Right atrium auricular region (tissue), 2 donors: ENCODE measurements at places on chromosomes 1 and 21. TPM values are rescaled to one million over a fixed set of nuclear protein-coding genes. Genes with fewer than 3 reads are reported as not detected.

GRCh38 chr1:156812293-156812990 is 4.2 kb downstream of the SH2D2A start:
- DNase-seq, result no peak

GRCh38 chr1:155977690-155978324 is 540 bp downstream of the ARHGEF2 start:
- no peak for DNase-seq

- DNase-seq, result no peak
Observed at GRCh38 chr1:22691031-22691753, 19.4 kb upstream of the EPHB2 start.

DNA sequence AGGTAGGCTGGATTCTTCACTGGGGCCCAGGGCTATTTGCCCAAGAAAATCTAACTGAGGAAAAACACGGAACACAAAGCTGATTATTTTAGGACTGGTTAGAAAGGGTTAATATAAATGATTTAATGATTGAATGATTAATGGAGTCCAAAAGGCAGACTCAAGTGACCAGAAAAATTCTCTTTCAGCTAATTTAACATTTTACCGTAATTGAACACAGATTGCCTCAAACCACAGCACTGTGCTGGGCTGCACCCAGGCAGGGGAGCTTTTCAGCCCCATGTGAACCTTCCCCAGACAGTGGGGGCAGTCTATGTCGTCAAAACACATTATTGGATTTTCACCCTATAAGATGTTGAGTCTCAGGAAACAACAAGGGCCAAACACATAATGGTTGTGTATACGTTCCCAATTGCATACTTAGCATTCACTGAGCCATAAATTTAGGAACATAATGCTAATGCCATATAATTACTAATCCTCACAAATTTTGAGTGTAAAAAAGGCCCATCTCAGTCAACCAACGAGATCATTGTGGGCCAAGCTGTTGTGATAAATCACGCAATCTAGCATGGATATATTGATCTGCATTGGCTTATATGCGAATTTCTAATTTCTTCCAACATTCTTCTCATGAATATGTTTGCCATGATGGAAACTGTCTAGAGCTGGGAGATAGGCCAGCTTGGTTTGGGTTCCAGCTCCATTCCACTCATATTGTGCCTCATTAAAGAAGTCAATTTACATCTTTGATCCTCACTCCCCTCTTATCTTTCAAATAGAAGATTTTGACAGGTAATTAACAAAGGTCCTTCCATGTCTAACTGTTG is 27.7 kb downstream of the DSCAM start:
- no peak for DNase-seq

- no peak for DNase-seq
Observed at GRCh38 chr1:61110554-61110953, 28.2 kb downstream of the NFIA start.

- no peak for DNase-seq
Observed at GRCh38 chr21:31022306-31022705, 16.0 kb downstream of the KRTAP19-8 start.

DNA sequence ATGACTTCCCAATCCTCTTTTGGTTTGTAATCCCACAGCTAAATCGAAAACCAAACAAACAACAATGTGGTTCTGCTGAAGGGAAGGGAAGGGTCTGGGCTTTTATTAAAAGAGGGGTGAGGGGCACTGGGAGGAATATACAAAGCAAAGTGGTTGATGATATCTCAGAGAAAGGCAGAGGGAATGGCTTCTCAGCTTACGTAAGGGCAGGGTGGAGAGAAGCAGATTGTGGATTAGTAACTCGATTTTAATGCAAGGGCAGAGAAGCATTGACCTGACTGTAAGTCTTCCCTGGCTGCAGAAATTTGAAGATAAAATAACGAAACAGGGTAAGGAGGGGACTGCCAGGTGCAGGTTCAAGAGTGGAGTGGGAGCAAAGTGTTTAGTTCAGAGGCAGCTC is 438.2 kb upstream of the LRRC7 start:
- DNase-seq, result no peak

Gene LCE2B
- total RNA-seq, result not detected

Gene GBP1
- 5.7 TPM for total RNA-seq

DNA sequence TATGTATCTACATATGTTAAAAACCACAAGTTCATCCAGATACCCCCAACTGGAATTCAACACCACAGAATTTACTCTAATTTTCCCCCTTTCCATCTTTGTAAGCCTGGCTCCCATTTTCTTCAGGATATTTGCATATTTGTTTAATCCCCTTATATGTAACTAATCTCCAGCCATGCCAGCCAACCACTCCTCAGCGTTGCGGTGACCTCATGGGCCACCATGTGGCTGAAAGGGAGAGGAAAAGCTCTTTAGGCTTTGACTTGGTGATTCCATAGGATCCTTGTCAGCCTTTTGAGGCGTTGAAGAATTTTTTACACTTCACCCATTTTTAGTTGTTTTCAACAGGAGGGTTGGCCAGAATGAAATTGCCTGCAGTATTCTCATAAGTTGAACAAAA is 10.0 kb downstream of the CLDN19 start:
- DNase-seq, result no peak

- no peak for DNase-seq
Observed at GRCh38 chr21:45655124-45655523, 11.6 kb downstream of the PCBP3 start.

Gene DNASE2B
- total RNA-seq, result not detected

GRCh38 chr21:35940074-35940927 is 120.0 kb downstream of the SETD4 start:
- DNase-seq, result peak; percentile 61

DNA sequence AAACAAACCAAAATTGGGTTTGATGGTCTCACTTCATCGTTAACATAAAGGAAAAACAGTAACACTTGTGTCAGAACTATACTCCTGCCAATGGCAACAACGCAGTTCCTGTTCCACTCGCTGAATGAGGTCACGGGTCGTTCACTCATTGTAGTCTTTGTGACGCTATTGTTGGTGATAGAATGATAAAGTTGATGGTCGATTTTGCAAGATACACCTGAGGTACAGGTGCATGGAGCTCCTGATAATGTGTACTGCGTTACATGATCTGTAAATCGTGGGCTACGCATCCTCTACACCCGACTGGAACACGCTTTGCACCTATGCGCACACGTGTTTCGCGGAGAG is 391 bp upstream of the CENPS start:
- DNase-seq, result no peak

GRCh38 chr1:236692742-236693141 is 6.4 kb downstream of the ACTN2 start:
- no peak for DNase-seq

DNA sequence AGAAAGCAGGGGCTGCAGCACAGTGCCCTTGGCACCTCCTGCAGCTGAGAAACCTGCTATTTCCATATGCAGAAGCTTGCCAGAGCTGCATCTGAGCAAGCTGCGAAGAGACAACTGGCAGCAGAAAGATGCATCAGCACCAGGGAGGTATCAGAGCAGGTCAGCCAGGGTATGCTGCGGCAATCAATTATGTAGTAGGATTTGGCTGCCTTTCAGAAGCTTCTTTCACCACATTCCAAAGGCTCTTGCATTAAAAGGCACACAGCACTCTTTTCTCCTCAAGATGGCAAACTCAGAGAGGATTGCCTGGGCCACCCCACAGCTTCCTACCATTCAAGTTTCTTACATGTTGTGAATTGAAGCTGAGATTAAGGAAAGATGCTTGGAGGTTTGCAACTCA is 47.6 kb upstream of the RAP1A start:
- DNase-seq, result no peak

DNA sequence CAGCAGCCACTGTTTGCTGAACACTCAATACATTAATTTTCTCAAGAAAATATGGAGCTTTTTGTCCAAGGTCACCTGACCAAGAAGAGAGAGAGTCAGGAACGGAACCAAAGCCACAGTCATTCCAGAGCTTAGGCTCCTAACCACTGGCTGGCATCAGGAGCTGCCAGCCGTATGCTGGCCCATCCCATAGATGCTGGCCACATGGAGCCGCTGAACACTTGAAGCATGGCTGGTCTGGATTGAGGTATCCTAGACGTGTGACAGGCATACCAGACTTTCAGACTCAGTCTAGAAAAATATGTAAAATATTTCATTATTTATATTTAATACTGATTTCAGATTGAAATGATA is 458.7 kb downstream of the MATN1 start:
- DNase-seq, result no peak

Gene SELP
- total RNA-seq, result 13.7 TPM

- DNase-seq, result no peak
Observed at GRCh38 chr21:43803558-43804300, 14.4 kb downstream of the RRP1 start.

GRCh38 chr1:175150596-175151319 is 41.8 kb downstream of the KIAA0040 start:
- no peak for DNase-seq

DNA sequence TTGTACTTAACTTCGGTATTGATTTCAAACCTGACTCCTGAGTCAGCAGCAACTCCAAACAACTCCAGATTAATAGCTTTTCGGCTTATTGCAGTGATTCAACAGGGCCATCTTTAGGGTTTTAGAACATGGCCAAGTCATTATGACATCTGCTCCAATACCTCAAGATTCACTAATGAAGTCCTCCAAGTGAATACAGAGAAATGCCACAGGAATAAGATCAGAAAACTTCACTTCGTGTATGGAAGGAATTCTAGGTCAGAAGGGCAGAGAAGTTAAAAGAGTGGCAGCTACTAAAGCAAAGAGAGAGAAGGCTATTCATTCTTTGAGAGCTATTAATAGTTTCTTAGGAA is 7.6 kb upstream of the C1orf116 start:
- DNase-seq, result no peak

Gene SLC9C2
- total RNA-seq, result 0.24 TPM

Gene ARHGEF16
- 1.5 TPM for total RNA-seq

GRCh38 chr1:25683177-25683576 is 66.6 kb downstream of the MAN1C1 start:
- DNase-seq, result no peak

DNA sequence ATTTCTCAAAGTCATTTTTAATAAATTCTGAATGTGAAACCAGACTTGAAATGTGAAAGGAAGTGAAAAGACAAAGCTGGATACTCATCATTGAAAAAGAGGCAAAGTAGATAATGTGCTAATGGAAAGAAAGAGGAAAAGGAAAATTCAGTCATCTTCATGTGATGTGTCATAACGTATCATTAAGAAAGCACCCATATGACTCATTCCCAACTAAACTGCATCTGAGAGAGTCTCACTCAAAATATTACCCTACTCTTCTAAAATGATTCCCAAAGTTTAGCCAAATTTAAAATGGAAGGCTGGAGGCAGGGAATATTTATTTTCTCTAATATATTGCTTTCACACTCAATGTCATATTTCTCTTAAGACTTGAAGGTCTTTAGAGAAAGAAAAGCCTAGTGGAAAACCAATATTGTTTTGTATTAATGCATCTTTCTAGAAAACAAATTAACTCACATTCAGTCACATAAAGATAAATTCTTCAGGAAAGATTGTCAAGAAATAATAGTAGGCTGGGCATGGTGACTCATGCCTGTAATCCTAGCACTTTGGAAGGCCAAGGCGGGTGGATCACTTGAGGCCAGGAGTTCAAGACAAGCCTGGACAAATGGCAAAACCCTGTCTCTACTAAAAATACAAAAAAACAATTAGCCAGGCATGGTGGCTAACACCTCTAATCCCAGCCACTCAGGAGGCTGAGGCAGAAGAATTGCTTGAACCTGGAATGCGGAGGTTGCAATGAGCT is 129.9 kb downstream of the SLC30A10 start:
- DNase-seq, result no peak

Gene IVL
- total RNA-seq, result not detected

DNA sequence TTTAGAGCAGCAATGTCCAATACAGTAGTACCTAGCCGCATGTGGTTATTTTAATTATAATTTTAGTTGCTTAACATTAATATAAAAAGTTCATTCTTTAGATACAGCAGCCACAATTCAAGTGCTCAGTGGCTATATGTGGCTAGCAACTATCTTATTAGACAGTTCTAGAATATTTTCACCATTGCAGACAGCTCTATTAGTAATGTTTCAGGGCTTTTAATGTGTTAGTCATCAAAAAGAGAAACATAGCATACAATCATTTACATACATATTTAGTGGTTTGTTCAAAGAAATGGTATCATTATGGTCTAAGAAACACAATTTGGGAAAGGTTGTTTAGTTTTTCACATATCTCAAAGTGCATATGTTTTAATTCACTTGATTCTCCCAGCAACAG is 66.6 kb upstream of the DYNLT5 start:
- no peak for DNase-seq

DNA sequence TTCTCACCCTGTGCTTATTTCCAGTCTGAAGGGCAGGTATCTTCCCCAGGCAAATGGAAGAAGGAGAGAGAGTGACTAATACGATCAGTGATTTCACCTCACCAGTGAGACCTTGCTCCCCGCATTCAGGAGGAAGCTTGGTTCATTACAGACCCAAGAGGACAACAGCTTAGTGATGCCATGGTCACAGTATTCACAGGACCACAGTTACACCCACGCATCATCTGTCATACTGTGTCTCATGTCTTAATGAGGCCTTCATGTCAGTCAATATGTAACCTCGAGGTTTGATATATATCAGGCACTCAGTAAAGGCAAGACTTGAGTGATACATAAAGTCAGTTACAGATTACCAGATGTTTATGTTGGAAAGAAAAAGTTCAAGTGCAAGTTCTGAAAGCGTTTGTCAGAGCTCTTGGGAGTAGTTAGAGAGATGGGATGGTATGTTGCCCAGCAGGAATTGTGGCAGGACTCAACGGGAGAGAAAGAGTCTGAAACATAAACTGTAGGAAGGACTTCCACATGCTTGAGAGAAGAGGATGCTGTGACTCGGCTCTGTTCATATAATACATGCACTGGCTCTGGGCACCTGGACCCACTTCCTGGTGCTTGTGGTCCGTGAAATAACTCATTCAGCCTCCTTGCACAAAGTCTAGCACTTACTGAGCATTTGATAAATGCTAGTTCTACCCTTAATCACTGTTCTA is 33.3 kb downstream of the GNPAT start:
- no peak for DNase-seq

GRCh38 chr21:41387824-41388223 is 26.0 kb downstream of the MX2 start:
- no peak for DNase-seq

Gene OR2T11
- not detected for total RNA-seq

GRCh38 chr21:42038826-42039425 is 28.8 kb upstream of the ZBTB21 start:
- DNase-seq, result no peak
